ENCODE measurements at places on chromosomes 16 and 17. TPM values are rescaled to one million over a fixed set of nuclear protein-coding genes. Genes with fewer than 3 reads are reported as not detected.

GRCh38 chr17:68641276-68642117, 40.3 kb upstream of the FAM20A start:
- no peak for DNase-seq

DNA sequence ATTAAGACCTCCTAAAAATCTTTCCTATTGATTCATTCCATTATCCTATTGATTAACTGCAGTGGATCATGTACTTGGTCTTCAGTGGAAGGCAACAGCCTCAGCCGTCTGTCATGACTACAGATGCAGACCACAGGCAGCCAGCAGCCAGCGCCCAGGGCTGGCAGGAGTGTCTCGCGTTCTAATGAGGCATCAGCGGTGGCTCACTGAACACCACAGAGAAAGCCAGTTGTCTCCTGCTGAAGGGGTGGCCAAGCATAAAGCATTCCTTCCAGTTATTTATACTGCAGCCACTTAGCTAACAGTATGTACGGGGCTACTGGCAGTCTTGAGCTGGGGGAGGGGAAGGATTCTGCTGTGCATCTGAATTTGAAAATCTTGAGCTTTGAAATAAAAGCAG, 214.3 kb downstream of the IRX3 start:
- DNase-seq = no peak

- DNase-seq = peak; percentile 4
These were observed 43.6 kb upstream of the YPEL2 start for GRCh38 chr17:59287891-59288290.

- no peak for DNase-seq
These were observed 424.9 kb downstream of the SOX9 start for GRCh38 chr17:72545766-72546165.

GRCh38 chr17:17403899-17404576, 72.8 kb upstream of the MED9 start:
- no peak for DNase-seq

- DNase-seq = no peak
These were observed 664 bp upstream of the NKD1 start for GRCh38 chr16:50547340-50548124.

- DNase-seq = no peak
These were observed 2.1 kb downstream of the MYO15A start for GRCh38 chr17:18110636-18111145.

DNA sequence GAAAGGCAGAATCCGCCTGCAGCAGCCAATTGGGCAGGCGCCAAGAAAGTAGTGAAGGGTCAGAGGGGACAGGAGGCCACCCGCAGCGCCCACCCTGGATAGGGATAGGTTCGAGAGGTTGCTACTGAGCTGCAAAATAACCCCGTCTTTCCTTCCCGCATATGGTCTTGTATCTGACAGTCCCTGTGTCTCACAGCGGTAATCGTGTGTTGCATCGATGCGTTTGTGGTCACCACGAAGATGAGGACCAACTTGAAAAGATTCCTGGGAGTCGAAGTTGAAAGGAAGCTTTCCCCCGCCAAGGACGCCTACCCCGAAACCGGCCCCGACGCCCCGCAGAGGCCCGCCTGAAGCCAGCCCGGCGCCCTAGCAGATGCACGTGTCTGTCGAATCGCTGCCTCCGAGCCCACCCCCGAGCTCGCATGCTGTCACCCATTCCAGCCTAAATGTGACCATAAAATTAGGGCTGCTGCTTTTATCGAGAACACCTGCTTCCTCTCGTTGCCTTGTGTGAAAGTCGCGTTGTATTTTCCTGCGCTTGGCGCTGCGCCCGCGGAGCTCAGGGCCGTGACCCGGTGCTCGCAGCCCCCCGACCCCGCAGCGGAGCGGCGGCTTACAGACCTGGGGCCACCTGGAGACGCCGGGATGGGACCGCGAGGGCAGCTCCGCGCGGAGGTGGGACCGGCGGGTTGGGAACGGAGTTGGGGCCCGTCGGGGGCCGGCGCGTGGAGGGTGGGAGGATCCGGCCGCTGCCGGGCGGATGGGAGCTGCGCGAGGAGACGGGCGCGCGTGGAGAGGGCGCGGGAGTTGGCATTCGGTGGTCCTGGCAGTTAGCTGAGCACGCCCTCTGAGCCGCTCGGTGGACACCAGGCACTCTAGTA, at the start of gene CMTM2:
TSS of gene CMTM2 (plus strand) at position 813 of the 881 bp plus-strand sequence. CDS start 145 bp downstream, outside the sequence.
- DNase-seq = no peak

- DNase-seq = peak; percentile 90
These were observed 3.9 kb upstream of the NLRC5 start for GRCh38 chr16:56985288-56985961.

DNA sequence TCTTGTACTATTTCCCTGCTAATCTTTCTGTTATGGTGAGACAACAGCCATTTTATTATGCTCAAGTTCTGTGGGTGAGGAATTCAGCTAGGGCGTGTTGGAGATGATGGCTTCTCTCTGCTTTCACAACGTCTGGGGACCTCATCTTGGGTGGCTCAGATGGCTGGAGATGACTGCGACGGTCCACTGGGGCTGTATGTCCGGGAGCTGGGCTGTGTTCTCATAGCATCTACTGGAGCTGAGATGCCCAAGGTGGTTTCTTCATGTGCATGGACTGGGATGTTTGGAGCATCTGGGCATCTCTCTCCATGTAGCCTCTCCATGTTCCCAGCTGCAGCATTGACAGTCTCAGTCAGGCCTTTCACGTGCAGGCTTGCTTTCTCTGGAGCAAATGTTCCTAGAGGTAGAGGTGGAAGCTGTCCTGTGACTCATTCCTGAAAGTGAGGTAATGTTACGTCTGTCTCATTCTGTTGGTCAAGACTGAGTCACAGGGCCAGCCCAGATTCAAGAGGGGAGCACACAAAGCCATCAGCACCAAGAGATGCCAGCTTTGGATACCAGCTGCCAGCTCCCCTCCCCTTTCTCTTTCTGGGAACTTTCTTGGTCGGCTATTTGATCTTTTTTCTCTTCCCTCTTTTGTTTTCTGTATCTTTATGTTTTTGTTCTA, 96.2 kb downstream of the RAP1GAP2 start:
- DNase-seq = peak; percentile 73

DNA sequence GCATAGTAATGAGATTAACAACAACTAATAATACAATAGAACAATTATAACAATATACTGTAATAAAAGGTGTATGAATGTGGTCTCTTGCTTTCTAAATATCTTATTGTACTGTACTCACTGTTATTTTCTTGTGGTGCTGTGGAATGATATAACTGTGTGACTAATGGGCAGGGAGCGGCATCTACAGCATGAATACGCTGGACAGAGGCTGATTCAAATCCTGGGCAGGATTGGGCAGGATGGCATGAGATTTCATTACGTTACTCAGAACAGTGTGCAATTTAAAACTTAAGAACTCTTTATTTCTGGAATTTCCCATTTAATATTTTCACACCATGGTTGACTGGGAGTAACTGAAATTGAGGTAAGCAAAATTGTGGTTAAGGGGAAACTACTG, 1239.8 kb upstream of the GOT2 start:
- no peak for DNase-seq

DNA sequence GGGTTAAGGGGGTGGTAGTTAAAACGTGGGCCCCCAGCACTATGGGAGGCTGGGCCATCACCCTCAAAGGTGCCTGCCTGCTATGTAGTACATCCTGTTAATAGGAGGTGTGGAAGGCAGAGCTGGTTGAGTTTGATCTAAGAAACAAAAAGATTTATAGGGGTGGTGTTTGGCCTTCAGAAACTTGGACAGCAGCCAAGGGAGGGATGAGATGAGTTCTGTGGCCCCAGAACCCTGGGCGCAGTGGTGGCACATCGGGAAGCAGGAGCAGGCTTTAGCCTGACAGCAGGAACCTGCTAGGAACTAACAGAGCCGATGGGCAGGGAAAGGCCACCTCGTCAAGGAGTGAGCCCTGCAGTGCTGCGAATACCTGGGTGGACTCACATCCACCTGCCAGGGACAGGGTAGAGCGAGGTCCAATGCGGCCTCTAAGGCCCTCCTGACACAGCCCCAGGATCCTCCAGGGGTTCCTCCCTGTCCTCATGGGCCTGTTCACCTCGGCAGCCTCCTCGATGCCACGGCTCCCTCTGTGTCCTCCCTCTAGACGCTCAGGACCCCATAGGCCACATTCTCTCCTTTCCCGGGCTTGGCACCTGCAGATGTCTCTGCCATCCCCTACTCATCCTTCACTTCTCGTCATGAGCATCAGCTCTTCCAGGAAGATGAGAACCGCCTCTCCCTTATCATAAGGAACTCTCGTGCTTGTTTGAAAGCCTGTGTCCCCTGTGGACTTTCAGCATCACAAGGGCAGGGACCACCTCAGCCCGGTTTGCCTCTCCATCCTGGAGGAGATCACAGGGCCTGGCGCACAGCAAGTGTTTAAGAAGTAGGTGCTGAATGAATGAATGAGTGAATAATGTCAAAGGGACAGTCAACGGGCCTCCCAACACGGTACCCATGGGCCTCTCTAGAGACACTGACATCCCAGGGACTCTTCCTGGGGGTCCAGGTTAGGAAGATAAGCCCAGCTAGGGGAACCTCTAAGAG, 103.5 kb upstream of the TNRC6C start:
- no peak for DNase-seq

DNA sequence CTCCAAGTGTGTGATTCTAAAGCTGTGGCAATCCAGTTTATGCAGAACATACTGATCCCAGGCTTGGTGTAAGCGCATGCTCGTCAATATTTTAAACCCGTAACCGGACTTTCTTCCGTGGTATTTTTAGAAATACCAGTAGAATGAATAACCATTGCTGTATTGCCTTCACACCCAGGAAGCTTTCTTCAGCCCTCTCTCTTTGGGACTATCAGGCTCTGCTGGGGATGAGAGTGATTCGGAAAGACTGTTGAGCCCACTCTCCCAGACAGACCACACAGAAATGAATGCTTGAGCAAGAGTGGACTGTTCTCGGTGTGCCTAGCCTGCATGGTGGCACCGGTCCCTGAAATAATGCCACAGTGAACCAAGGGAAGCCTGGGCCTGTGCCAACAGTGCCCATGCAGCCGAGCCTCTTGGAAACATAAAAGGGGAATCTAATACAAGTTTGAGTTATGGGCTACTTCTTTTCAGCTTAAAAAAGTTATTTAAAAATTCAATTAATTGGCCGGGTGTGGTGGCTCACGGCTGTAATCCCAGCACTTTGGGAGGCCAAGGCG, 89.9 kb upstream of the ELAC2 start:
- DNase-seq = no peak

GRCh38 chr17:78817123-78817522, 23.5 kb downstream of the USP36 start:
- DNase-seq = no peak

GRCh38 chr17:38443356-38444031, 15.2 kb downstream of the ARHGAP23 start:
- no peak for DNase-seq

- DNase-seq = no peak
These were observed 47.8 kb downstream of the ANKRD11 start for GRCh38 chr16:89442588-89442987.

- no peak for DNase-seq
These were observed at the start of gene PGP for GRCh38 chr16:2214719-2214968. PGP (minus strand) TSS chr16:2214840; CDS start chr16:2214777, 63 bp downstream.

- no peak for DNase-seq
These were observed 3.8 kb upstream of the CRYM start for GRCh38 chr16:21281698-21282389.

- DNase-seq = peak; percentile 97
These were observed 17.7 kb upstream of the SMURF2 start for GRCh38 chr17:64679710-64680216.

DNA sequence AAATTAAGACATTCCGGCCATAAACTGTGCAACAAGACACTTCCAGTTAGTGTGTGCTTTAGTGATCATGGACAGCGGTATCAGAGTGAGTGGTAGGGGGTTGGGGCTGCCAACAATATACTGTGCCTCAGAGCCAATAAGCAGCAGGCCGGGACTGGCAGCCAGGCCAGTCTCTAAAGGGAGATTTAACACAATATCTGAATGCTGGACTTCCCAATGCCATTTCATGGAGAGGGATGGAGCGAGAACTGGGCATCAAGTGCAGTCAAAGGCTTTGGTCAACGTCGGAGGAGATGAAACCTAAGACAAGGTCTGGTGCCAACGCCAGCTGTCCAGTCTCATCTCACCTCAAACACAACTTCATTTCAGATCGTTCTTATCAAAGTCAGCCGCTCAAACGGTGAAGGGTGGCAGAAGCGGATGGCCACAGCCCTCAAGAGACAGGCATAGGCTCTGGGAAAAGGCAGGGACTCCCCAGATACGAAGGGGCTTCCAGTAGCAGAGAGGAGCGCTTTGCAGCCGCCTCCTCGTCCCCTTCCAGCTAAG, 935 bp downstream of the USP32 start:
- DNase-seq = peak; percentile 54

GRCh38 chr16:30446203-30446595, 525 bp upstream of the SEPHS2 start:
- no peak for DNase-seq

DNA sequence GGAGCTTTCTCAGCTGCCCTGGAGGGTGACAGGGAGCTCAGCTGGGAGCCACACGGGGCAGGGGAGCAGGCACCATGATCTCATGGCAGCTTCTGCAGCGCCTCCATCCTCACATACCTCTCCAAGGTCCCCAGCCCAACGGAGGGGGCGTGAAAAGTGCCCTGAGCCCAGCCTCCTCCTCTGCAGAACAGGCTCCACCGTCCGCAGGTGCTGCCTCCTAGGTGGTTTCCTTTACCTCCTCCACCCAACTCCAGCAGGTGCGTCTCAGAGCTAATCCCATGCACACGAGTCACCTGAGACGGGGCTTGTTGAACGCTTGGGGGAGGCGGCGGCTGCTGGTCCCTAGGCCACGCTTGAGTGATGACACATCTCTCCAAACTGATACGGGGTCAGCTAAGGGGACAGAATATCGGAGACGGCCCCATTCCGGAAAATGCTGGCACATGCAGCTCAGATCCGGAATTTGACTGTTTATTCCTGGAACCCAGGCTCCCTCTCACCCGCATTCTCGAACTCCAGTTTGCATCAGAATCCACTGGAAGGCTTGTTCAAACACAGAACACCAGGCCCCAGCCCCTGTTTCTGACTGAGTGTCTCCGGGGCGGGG, 387 bp upstream of the SLC38A8 start:
- DNase-seq = no peak

DNA sequence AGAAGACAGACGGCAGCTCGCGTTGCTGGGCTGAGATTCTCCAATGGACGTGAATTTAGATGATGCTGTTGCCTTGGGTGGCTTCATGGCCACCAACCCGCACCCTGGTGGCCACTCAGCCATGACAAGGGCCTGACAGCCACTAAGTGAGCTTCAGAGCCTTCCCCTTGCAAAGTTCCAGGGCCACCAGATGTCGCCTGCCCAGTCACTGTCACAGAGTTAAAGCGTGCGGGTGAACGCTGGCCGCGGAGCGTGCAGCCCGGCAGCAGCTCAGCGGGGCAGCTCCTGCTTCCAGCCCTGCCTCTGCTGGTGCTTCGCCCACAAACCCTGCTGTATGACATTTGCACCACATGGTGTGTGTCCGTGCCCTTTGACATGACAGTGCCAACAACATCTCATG, 13.3 kb upstream of the KREMEN2 start:
- DNase-seq = no peak

The ARL5C gene
- total RNA-seq = 2.1 TPM

The BICDL2 gene
- not detected for total RNA-seq

The MYH2 gene
- not detected for total RNA-seq

The PRSS33 gene
- total RNA-seq = not detected

The SLC6A2 gene
- not detected for total RNA-seq

The GINS2 gene
- 19.1 TPM for total RNA-seq

The CDC6 gene
- 2.9 TPM for total RNA-seq

The KRTAP17-1 gene
- total RNA-seq = not detected

The TPPP3 gene
- total RNA-seq = 0.74 TPM

The KRTAP2-2 gene
- not detected for total RNA-seq

The MAPT gene
- total RNA-seq = 1.9 TPM

The PLCG2 gene
- 0.09 TPM for total RNA-seq

The IRF8 gene
- not detected for total RNA-seq

The PPP1R1B gene
- total RNA-seq = 4.1 TPM
